Glutamatergic neuron (in vitro differentiated cells): ENCODE measurements at places on chromosomes 3 and 15. TPM values are rescaled to one million over a fixed set of nuclear protein-coding genes. Genes with fewer than 3 reads are reported as not detected.

The CA12 gene
- total RNA-seq, result not detected

The PLA1A gene
- total RNA-seq, result not detected

The A4GNT gene
- total RNA-seq, result not detected

The AADAC gene
- not detected for total RNA-seq
